ENCODE measurements at places on chromosomes 7 and 10.
A peak's percentile ranks its signal among the peaks of the same experiment; 100 is the strongest.

DNA sequence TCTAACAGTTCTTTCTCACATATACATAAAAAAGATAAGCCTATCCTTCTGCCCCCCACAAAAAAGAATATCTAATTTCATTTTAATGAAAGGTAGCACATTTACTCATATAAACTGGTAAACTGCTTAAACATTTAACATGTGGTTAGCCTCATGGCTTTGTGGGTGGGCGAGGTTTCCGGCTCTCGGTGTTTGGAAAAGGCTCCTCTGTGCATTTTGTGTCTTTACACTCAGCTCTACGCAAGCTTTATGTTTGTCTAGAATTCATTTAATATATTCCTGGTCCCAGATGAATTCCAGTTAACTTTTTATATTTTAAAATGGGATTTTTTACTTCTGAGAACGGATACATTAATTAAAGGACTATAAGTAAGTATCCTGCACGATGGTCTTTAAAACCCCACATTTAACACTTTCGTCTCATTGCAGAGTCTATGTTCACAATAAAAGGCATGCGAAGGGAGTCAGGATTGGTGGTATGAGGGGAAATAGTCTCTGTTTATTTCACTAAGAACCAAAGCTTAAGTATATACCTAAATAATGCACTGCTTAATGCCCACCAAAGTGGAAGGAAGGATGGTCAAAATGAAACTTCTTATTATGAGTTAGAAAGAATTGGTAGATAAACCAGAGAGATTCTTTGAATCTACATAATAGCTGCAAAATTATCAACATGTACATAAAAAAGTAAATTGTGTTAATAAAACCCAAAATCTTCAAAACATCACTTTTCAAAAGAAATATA, 197.2 kb downstream of the CRPPA start:
- DNase-seq, result peak; percentile 15

DNA sequence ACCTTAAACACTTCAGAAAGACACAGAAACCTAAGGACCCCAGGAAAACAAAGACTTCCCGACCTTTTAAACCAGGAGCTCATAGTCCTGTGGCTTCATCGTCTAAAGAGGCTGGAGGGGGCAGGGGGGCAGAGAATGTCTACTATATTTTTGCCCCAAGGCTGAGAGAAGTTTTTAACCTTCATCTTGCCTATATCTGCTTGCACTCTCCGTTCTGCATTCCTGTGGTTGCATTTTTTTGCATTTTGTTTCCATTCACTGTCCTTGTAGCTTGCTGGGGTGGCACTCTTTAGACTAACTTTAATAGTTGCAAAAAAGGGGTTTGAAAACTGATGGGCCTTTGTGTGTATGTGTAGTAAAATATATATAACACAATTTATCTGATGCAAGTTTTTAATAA, 23.7 kb downstream of the PRKAR2B start:
- no peak for DNase-seq

GRCh38 chr10:96891840-96892239, 59.7 kb downstream of the LCOR start:
- DNase-seq, result no peak

DNA sequence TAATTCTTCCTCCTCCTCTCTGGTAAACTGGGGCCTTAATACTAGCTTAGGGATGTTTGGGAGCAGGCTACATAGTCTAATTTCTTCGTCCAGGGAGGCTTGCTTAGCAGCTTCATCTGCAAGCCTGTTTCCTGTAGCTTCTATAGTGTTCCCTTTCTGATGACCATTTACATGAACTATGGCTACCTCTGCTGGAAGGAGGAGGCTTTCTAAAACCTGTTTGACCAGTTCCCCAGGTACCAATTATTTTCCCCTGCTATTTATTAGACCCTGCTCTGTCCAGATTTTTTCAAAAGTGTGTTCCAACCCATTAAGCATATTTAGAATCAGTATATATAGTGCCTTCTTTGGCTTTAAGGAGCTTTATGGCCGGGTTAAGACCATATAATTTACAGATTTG, 38.8 kb upstream of the DNAH11 start:
- DNase-seq, result no peak

GRCh38 chr7:88262562-88262961, 42.7 kb upstream of the SRI start:
- no peak for DNase-seq

DNA sequence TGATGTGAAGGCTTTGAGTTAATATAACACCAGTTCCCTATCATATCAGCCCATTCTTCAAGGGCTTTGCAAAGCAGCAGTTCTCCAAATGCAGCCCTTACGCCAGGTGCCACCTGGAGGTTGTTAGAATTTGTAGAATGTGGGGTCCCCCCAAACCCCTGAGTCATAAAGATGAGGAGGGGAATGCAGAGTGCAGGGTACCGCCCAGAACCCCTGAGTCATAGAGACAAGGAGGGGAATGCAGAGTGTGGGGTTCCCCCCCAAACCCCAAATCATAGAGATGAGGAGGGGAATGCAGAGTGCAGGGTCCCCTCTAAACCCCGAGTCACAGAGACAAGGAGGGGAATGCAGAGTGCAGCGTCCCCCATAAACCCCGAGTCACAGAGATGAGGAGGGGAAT, 605.8 kb downstream of the PTPRN2 start:
- DNase-seq, result no peak

GRCh38 chr10:10600004-10600403, 417.7 kb upstream of the CELF2 start:
- DNase-seq, result no peak

GRCh38 chr10:61024856-61025201, 80.8 kb upstream of the RHOBTB1 start:
- DNase-seq, result no peak

GRCh38 chr7:110786328-110786965, 304.5 kb upstream of the LRRN3 start:
- no peak for DNase-seq

- no peak for DNase-seq
Observed at GRCh38 chr7:106281585-106282318, 3.0 kb downstream of the NAMPT start.

Data from stimulated activated CD8-positive, alpha-beta memory T cell treated with anti-CD3 and anti-CD28 coated beads, Interleukin-12 subunit alpha, Interleukin-12 subunit beta, amount 100 ng/mL, for 4 hours (primary cell).